ENCODE measurements at places on chromosomes 7 and 10.

- no peak for DNase-seq
These were observed 20.0 kb downstream of the TMEM273 start for GRCh38 chr10:49168171-49168540.

GRCh38 chr10:33117230-33117629 is 159.2 kb upstream of the ITGB1 start:
- DNase-seq, result no peak

DNA sequence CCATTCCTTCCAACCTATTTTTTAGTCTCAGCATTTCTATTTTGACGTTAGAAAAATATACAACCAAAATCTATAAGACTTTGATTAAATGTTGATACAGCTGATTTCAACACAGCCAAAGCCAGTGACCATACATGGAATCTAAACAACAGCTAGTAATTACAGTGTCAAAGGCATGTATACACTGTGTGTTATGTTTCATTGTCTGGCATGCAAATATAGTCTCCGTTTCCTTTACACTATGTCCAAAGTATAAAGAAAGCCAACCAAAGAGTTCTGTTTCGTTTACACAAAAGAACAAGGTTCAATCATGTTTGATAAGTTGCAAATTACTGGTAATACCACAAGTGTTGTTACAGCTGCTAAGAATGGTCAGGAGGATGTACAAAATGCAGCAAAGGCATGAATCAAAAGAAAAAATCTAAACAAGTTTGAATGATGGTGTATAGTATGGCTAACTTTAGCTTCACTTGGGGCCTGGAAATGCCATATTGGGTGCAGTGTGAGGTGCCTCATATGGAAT is 268.3 kb upstream of the FERD3L start:
- no peak for DNase-seq

GRCh38 chr7:150949971-150950491 is 28.1 kb downstream of the KCNH2 start:
- DNase-seq, result no peak

DNA sequence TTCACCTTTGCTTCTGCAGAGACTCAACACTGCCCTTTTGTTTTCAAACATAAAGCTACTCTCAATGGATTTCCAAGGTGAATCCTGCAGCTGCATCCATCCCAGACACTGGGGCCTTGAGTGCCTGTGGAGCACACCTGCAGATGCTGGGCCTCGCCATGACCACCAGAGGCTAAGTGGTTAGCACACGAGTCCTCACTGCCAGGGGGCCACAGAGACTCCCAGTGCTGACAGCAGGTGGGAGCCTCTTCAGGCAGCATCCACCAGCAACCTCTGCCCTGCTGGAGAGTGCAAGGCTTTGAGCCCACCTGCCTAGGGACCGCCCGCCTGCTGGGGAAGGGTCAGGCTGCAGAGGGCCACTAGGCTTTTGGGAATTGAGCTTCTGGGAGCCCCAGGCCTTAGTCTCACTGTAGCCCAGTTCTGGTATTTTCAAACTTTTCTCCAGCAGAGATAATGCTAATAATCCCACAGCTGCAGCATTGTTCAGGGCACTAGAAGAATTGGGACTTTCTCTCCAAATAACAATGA is 9.4 kb upstream of the HPS1 start:
- no peak for DNase-seq

- DNase-seq, result no peak
These were observed 74.1 kb downstream of the ADD3 start for GRCh38 chr10:110081911-110082310.

DNA sequence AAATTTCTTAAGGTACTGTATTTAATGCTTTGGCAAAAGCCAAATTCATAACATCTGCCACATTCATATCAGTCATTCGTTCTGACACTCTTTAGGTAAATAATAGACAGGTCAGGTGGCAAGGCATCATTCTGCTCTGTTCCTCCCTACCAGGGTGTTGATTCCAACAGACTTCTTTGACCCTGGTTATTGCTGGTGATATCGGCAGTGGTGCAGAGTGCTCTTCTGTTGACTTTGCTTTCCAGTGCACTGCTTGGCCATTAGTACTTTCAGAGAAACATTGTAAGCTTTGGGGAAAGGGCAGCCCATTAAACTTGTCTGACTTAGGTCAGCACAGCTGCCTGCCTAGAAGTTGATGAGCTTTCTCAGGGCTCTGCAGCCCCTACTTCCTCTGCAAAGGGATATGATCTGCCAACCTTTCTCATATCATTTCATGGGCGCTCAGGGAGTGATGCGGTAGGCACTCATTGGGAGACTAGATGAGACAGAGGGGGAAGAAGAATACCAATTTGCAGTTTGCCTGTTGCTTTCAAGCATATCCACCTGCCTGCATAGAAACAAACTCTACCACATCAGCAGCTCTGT is 139.3 kb downstream of the LRRC4 start:
- no peak for DNase-seq

DNA sequence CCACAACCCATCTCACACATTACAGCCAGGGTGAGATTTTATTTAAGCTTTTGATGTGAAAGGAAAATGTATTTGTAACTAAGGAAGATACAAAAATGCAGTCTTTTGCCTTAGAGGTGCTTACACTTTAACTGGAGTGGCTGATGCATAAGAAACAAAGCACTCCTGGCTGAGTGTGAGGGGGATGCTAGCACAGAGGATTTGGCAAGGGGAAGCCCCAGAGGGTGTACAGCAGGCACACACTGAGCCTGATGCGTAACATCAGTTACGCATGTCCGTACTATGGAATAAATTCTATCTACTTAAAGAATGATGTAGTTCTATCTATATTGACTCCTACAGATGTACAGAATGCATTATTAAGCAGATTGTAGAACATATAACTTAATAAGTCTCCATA is 17.8 kb downstream of the GIMAP8 start:
- DNase-seq, result no peak

DNA sequence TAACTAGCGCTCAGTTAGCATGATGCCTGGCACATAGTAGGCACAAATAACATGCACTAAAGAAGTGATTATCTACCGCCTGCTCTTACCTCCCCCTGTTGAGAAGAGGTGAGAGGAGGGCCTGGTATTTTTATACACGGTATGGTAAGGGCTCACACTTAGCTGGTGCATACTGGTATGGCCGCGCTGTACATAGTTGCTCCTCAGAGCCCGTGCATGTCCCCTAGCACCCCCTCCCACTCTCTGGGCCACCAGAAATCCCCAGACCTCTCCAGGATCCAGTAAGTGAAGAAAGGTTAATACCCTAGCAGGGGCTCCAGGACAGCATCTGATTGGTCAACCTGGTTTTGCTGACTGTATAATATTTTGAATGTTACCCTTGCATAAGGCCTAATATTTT is 121.4 kb downstream of the RAB11FIP2 start:
- no peak for DNase-seq

All from AG04449 (cell line).